Muscle of leg (tissue), 16 donors: ENCODE measurements at places on chromosomes 2 and 18. TPM values are rescaled to one million over a fixed set of nuclear protein-coding genes. Genes with fewer than 3 reads are reported as not detected.
A peak's percentile ranks its signal among the peaks of the same experiment; 100 is the strongest.

GRCh38 chr2:54196646-54197045, 59.4 kb downstream of the TSPYL6 start:
- DNase-seq, result no peak

- DNase-seq, result peak; percentile 21
Measured at GRCh38 chr18:62329691-62330454, 4.8 kb downstream of the TNFRSF11A start.

GRCh38 chr2:219344751-219345430, 12.3 kb upstream of the RESP18 start:
- peak; percentile 81 for DNase-seq

- no peak for DNase-seq
Measured at GRCh38 chr2:143844986-143845385, 674.9 kb downstream of the ZEB2 start.

GRCh38 chr2:236711440-236711839, 141.8 kb downstream of the ACKR3 start:
- peak; percentile 42 for DNase-seq

DNA sequence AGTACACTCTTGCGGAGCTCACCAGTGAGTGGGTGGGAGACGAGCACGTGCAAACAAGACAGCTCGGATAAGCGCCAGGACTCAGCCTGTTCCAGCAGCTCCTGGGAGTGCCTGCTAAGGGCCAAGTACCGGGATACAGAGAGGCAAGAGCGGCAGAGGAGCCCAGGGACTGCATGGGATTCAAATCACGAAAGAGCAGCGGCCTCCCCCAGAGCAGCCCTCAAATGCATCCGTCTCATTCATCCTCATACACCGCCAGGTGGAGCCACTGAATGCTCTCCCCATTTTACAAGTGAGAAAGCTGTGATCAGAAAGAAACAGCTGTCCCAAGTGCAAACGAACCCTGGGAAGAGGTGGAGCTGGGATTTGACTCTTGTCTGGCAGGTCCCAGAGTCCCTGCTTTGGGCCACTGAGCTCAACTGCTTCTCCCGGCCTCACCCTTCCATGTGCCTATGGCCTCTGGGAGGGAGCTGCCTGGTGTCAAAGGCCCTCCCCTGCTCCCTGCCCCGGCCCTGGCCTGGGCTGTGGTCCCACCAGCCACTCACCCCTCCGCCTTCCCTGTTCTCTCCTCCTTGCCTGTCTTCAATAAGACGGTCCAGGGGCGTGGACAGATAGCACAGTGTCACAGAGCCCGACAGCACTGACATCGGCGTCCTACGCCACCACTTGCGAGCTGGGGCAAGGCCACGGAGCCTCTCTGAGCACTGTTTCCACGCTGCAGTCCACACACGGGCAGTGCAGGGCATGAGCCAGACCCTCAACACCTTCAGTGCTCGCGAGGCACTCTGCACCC, 72.8 kb upstream of the TAF1B start:
- DNase-seq, result peak; percentile 88

DNA sequence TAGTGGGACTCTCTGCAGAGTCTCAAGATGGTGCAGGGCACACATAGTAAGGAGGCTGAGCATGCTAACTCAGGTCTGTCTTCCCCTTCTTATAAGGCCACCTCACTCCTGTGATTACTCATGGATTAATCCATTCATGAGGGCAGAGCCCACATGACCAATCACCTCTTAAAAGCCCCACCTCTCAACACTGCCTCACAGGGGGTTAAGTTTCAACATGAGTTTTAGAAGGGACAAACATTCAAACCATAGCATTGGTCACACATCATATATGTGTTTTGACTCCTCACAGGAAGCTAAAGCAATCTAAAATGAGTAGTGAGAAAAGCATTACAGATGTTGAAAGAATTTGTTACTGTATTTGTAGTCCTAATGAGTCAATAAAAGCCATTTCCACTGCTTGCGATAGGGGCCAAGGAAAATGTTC, 57.5 kb downstream of the DTNA start:
- DNase-seq, result no peak

DNA sequence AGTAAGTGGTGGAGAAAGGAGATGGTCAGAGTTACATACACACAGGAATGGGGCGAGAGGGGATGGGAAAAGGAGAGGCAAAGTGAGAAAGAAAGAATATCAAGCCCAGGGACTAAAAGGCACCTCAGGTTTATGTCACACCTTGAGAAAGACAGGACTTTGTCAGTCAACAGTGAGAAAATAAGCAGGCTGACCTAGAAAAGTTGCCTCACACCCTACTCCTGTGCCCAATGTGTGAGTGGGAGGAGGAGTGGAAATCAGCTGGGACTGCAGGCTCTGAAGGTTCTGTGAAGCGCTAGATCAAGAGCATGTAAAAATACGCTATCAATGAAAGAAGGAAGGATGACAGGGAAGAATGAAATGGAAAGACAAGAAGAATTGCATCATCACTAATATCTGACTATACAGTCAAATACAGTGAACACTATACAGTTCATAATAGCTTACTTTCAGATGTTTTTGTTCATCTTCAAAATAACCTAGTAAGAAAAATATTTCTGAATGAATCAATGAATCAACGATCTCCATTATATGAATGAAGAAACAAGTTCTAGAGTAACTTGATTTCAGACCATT, 10.7 kb downstream of the VPS54 start:
- no peak for DNase-seq

DNA sequence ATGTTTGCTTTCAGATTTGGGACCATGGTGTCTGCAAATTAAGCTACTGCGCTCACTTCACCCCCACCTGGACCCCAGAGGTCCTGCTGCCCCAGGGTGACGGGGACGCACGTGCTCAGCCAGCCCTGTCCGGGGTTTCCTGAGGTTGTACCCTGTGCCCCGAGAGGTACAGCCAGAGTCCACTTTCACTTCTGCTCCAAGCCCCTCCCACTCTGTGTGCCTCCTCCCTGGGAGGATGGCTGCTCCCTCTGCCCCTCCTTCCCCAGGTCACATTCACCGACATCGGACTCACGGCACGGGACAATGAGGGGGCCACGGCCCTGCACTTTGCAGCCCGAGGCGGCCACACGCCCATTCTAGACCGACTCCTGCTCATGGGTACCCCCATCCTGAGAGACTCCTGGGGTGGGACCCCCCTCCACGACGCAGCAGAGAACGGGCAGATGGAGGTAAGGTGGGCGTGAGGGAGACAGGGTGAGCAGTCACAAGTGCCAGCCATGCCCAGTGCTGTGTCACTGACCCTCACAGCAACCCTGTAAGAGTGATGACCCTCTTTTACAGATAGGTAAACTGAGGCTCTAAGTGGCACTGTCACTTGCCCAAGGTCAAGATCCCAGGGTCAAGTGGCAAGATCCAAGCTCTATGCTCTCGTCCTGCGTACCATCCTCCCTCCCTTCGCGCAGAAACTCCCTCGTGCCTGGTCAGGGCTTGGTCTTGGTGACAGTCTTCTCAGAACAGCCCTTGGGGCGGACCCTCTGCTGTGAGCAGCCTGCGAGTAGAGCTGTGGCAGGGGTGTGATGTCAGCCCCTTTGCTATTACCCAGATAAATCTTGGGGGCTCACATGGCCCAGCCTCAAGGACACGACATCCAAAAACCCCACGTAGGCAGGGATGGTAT, 7.6 kb downstream of the ESPNL start:
- no peak for DNase-seq

DNA sequence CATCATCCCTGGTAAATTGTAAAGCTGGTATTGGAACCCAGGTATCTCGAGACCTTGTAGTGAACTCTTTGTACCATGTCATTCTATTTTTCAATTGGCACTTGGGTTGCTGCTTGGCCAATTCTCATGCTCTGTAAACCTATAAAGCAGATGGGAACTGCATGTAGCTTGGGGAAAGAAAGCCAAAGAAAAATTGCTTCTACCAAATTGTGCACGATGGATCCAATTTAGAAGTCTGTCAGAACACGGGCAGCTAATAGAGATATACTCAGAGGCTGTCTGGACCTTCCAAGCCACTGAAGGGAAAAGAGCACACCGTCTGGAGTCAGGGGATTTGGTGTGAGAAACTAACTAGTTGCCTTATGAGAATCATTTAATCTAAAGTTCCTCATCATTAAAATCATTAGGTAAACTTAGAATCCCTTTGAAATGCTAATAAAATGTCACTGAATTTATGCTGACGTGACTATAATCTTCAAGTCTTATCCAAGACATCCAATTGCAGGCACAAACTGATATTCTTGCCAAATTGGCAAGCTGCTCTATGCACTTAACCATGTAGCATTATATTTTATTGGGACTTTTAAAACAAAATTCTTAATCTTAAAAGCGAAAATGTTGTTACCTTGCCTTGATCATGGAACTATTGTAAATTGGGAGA, 206.8 kb downstream of the DCC start:
- no peak for DNase-seq

DNA sequence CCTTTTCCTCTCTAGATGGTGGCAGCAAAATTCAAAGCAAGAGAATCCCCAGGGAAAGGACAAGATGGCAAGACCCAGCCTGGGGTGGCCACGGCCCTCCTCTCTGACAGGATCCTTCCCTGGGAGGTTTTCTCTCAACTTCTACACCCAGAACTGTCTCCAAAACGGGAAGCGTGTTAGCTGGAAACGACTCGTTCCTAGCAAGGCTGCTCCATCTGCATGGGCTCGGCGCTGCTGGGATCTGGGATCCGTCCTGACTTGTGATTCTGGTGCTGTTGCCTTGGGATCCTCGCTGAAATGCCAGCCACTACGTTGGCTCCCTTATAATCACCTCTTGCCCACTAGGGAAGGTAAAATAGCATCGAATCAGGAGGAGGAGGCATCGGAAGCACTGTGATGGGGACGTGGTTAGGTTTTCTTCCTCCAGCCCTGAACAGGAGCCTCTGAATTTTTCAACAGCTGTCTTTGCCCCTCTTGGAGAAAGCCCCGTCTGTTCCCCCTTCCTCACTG, 514.8 kb upstream of the MYT1L start:
- DNase-seq, result no peak

GRCh38 chr2:146879882-146880281, 964.9 kb upstream of the ACVR2A start:
- DNase-seq, result no peak

DNA sequence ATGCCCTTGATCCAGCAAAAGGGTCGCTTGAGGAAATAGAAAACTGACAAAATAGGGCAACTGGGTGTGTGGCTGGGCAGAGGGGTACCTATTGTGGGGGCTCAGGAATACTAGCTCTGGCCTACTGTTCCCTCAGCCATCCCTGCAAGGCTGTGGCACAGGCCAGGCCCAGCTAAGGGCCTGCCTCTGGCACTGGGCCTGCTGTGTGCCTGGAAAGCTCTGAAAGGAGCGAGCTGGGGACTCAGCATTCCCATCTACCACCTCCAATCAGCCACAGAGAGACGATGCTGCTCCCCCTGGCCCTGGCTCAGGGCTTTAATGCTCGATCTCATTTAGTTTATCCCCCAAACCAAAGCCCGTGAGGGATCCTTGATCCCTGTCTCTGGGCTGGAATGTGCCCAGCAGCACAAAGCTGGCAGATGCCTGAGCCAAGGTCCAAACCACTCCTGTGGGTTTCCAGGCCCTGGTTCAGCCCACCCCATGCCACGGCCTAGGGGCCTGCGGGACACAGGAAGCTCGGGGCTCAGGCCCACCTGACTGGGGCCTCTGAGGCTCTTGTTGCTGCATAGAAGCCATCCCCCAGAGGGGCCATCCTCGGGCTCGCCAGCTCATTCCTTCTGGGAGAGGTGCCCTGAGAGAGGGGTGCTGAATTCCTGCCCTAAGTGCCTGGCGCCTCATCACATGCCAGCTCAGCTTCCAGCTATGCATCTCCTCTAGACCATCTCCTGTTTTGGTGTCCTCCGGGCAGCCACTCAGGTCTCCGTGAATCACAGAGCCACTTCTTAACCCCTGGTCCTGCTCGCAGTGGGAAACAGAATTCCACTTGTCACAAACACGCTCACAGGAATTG, 43.0 kb upstream of the KCNF1 start:
- peak; percentile 26 for DNase-seq

DNA sequence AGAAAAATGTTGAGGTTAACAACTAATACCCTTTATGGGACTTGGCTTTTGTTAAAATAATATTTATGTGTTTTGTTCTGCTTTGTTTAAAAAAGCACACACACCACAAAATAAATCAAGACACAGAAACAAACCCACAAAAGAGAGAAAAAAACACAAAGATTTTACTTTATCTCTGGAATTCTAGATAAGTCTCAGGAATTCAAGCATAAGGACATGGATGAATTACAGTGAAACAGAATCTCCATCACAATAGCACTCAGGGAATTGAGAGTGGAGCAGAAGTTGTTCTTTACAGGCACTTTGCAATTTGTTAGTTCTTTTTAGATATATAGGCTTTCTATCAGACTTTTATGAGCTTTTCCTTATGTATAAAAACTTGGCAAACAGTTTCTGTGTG, 360.9 kb upstream of the ZC3H15 start:
- DNase-seq, result no peak

GRCh38 chr2:181656450-181657291, at the start of gene CERKL:
Gene CERKL, minus strand, starts transcription at chr2:181657105. Its CDS starts 99 bp downstream, at chr2:181657006.
- peak; percentile 1 for DNase-seq

DNA sequence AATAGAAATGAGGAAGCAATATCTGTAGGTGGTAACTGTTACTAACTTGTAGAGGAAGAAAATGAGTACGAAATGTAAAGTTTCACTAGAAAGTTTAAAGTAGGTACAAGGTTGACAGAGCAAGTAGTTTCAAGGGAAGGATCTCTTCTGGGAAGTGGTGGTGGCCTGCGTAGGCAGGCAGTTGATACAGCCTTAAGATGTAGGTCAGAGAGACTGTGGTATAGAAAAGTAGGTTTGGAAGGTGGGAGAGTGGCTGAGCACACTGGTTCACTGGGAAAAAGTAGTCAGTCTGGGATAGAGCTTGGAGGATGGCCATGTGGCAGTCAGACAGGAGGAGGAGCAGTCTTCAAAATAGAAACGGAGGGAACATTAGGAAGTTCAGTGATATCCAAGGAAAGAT, 23.5 kb downstream of the KDM3A start:
- DNase-seq, result peak; percentile 84

NR4A2 gene
- 1.0 TPM for total RNA-seq

CHRND gene
- 83.7 TPM for total RNA-seq

LAMA1 gene
- 6.4 TPM for total RNA-seq

GCG gene
- total RNA-seq, result 16.6 TPM

CRYGC gene
- not detected for total RNA-seq

GPR17 gene
- total RNA-seq, result 0.53 TPM

FHOD3 gene
- 27.7 TPM for total RNA-seq

COQ10B gene
- total RNA-seq, result 11.6 TPM

ANO7 gene
- 0.35 TPM for total RNA-seq

CCDC93 gene
- 21.4 TPM for total RNA-seq

HOXD3 gene
- 3.1 TPM for total RNA-seq
